ENCODE measurements at places on chromosomes 5 and 9.

GRCh38 chr9:68546596-68547390 lies 6.1 kb upstream of the TMEM252 start:
- DNase-seq, result peak; percentile 75

DNA sequence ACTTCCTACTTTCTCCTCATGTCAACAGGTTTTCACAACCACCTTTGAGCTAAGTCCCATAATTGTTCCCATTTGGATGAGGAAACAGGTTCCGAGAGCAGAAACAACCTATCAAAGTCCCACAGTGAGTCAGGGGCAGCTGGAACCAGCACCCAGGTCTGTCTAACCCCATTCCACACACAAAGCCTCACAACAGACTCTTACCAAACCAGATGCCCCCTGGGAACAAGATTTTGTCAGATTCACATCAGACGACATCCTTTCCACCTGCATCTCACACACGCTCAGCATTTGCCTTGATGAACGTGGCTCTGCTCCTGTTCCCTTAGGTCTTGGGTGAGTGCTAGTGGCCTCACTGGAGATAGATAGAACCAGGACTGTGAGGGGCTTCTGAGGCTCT lies 17.0 kb downstream of the SWI5 start:
- DNase-seq, result no peak

GRCh38 chr5:115392611-115393010 lies 96.2 kb upstream of the CCDC112 start:
- DNase-seq, result no peak

- DNase-seq, result no peak
These were observed 34.1 kb downstream of the TMEM252 start for GRCh38 chr9:68506551-68506950.

DNA sequence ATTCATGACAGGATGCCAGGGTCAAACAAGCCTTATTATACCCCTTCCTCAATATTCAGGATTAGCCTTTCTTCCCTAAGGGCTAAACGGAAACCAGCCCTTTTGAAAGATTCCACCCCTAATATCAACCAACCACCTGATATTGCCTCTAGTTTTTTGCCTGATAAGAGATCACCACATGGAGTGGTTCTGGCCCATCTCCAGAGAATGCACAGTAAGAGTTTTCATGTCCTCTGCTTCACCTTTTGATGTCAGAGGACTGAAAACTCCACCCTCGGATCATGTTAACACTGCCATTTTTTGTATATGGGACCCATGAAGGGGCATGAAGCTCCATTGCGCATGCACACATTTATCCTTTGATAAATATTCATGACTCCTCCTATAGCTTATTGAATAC lies 5.8 kb upstream of the LNPEP start:
- DNase-seq, result no peak

DNA sequence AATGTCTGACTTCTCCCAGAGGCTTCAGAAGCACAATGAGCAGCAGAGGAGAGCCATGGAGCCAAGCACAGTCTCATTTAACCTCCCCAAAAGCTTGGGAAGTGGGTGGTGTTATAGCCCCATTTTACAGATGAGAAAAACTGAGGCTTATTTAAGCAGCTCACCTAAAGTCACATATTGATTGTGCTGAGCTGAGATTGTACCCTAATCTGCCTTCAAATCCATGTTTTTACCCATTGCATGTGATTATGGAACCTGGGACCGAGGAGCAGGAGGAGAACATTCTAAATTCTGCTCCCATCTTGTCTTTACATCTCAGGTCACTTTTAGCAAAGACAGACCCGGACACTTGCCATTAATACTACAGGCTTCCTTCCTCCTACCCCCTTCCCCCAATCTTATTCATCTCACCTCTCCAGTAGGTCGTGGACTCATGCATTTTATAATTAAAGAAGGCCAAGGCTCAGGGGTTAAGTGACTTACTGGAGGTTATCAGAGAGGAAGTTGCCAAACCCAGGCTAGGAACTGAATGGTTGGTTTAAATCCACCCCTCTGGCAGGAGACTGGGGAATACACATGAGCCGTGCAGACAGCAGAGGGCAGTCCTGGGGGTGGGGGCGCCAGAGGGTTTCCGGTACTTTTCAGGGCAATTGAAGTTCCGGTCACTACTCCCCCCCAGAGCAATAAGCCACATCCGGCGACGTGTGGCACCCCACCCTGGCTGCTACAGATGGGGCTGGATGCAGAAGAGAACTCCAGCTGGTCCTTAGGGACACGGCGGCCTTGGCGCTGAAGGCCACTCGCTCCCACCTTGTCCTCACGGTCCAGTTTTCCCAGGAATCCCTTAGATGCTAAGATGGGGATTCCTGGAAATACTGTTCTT lies 51.0 kb upstream of the IL17B start:
- DNase-seq, result no peak

DNA sequence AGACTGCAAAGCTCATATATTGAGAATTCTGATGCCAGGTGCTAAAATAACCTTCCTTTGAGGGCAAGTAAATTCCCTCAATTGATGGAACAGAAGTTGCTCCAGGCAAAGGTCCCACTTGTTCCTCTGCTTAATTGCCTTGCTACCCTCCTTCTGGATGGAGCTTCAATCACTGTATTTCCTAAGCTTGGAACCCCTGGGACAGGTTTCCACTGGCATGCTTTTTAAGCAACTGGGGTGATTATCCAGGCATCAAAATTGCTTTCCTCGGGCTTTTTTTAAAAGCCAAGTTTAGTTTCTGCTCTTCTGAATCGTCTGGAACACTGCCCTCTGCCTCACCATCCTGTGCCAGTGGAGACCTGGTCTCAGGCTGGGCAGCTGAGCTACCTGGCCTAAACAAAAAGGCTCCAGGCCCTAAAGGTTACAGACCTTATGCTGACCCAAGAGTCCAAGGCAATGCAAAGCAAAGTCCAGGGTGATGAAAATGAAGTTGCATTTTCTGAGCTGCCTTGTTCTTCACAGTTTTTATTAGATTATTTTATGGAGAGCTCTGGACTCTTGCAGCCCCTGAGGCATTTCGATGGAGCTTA lies 167.9 kb upstream of the CD180 start:
- DNase-seq, result no peak

DNA sequence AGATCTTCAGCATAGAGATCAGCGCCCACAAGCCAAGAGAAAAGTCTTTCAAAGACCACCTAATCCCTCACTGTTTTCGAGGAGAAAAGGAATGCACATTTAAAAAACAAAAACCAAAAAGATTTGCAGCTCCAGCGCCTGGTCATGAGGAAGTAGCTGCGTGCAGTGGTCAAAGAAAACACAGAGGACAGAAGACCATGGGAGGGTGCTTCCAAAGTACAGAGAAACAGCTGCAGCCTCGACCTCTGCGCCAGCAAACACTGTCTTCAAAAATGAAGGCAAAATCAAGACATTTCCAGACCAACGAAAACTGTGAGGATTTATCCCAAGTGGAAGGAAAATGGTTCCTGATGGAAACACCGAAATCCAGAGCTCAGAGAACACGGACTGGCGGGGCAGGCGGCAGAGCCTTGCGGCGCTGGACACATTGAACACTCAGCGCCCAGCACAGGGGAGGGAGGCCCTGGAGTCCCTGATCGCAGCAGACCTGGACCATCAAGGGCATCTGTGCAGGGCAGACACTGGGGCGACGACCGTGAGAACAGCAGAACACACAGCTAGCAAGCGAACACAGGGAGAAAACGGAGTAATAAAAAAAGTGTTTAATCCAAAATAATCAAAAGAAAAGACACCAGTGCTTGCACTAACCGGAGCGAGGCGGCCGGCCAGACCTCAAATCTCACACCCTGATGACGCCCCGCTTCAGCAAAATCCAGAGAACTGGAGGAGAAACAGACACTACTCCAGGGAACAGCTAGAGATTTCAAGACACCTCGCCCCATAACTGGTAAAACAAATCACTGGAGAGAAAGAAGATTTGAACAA lies 12.6 kb upstream of the SLC12A7 start:
- no peak for DNase-seq

GRCh38 chr9:84701801-84702200 lies 32.3 kb downstream of the NTRK2 start:
- DNase-seq, result no peak

DNA sequence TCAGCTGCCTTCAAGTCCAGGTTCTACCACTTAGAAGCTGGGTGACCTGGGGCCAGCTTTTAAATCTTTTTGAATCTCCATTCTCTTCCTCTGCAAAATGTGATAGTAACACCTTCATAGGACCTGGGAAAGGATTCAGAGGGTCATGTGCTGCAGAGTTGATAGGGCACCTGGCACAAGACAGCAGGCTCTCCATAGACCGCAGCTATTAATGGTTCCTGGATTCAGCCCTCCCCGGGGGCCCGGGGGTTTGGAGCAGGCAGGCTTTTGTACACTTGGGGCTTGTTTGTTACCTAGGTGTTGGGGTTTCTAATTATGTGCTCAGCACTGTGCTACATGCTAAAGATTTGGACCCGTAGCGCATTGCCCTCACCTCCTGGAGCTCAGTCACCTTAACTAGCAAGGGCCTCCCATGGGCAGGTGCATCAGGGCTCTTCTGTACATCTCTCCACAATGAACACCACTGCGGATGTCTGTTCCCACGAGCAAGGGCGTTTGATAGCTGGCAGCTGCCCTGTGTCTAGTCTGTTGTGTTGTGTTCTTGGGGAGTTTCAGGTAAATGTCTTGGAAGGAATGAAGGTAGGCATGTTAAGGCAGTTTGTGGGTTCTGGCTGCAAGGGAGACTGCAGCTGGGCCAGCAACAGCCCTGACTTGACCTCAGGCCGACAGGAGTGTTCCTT lies 12.1 kb downstream of the PRRC2B start:
- DNase-seq, result no peak

DNA sequence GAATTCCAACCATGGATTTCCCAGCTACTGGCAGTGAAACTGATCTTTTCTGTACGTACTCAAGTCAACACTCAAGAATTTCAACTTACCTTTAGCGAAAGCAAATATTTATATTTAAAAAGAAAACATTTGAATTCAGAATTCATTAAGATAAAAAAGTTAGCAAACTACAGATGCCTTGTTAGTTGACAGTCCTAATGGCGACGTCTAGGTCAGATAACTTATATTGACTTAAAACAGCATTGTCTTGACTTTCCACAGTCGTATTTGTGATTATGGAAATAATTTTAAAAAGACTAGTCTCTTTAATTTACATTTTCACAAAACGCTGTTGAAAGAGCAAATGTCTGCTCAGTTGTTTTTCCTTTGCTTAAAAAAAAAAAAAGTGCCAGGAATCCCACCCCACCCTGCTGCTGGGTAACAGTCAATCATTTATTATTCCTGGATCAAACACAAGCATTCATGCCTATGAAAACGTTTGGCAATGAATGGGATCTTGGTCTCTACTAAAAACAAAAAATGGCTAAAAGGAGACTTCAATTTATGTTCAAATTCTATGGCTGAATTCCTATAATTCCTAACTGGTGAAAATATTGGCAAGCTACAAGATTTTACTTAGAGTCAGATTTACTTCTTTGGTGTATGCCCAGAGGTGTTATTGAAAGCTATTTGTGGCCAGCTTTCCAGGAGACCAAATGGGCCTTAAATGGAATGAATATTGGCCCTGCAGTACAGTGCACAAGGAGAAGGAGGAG lies 22.0 kb downstream of the OR2S2 start:
- DNase-seq, result no peak

DNA sequence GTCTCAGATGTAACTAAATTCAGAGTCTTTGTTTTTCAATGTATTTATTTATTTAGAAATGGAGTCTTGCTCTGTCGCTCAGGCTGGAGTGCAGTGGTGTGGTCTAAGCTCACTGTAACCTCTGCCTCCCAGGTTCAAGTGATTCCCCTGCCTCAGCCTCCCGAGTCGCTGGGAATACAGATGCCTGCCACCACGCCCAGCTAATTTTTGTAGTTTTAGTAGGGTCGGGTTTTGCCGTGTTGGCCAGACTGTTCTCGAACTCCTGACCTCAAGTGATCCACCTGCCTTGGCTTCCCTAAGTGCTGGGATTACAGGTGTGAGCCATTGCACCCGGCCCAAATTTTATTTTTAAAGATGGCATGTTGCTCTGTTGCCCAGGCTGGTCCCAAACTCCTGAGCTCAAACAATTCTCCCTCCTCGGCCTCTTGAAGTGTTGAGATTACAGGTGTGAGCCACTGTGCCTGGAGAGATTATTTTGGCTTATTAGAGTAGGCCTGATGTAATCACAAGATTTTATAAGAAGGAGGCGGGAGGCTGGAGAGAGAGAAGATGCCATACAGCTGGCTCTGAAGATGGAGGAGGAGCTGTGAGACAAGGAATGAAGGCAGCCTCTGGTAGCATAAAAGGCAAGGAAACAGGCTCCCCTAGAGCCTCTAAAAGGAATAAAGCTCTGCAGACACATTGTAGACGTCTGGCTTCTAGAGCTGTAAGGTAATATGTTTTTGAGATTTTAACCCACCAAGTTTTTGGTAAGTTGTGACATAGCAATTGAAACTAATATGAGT lies 12.9 kb upstream of the KLF9 start:
- DNase-seq, result no peak

- no peak for DNase-seq
These were observed 57.6 kb downstream of the RAPGEF1 start for GRCh38 chr9:131682261-131682660.

GRCh38 chr5:172498431-172499129 lies 44.3 kb upstream of the SH3PXD2B start:
- DNase-seq, result no peak

DNA sequence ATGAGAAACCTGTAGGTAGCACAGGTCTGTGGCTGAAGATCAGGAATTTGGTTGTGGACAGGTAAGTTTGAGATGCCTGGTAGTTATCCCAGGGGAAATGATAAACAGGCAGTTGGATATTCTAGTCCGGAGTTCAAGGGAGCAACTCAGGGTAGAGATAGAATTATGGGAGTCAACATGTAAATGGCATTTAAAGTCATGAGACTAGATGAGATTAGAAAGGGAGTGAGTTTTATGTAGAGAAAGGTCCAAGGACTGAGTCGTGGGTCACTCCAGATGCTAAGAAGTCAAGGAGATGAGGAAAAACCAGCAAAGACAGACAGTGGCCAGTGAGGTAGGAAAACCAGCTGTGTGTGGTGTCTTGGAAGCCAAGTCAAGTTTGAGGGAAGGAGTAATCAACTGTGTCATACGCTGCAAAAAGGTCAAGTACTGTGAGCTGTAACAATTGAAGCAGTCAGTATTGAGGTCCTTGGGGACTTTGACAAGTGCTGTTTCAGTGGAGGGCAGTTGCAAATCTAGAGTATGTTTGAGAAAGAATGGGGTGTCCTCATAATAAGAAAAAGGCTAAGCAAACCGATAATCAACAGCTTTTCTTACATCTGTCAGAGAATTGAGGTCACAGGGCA lies 18.2 kb downstream of the GNPDA1 start:
- no peak for DNase-seq

DNA sequence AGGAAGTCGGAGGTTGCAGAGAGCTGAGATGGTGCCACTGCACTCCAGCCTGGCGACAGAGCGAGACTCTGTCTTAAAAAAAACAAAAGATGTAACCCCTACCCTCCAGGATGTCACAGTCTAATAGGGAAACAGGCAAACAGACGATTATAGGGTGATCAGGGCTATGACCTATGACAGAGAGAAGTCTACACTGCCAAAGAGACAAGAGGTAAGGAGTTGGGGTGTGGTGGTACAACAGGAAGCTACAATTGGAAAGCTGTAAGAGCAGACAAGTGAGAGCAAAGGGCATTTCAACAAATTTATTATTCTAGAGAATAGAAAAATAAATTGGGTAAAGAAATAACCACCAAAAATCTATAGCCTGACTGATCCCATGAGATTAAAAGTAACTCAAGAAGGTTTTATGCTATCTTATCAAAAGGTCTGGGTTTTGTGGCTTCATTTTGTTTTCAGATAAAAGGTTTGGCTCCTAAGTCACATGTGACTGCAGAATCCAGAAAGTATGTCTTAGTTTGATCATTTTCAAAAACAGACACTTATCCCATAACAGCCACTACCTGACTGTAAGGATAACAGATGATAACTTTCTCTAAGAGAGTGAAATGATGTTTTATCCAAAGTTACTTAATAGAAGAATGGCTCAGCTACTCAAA lies 7.3 kb downstream of the CDC26 start:
- DNase-seq, result no peak

- DNase-seq, result no peak
These were observed 386.5 kb downstream of the SPATA31D1 start for GRCh38 chr9:82375041-82375440.
